Left ventricle myocardium inferior (tissue), 1 donor: ENCODE measurements at places on chromosomes 2 and 18. TPM values are rescaled to one million over a fixed set of nuclear protein-coding genes. Genes with fewer than 3 reads are reported as not detected.

GRCh38 chr2:136319651-136320050, 201.7 kb upstream of the CXCR4 start:
- H3K4me3 ChIP-seq = no peak overlapping the region
- no peaks in the 10 kb centered on the region for H3K36me3 ChIP-seq
- peaks cover 8% of the 10 kb centered on the region for H3K27me3 ChIP-seq
- no peaks in the 10 kb centered on the region for H3K4me1 ChIP-seq
- DNase-seq = no peak

- H3K4me3 ChIP-seq = no peak overlapping the region
- no peaks in the 10 kb centered on the region for H3K27me3 ChIP-seq
- no peaks in the 10 kb centered on the region for H3K36me3 ChIP-seq
- H3K4me1 ChIP-seq = peaks cover 17% of the 10 kb centered on the region
- DNase-seq = no peak
- H3K27ac ChIP-seq = peak overlapping the region; percentile 64
These were observed 106.7 kb downstream of the XRCC5 start for GRCh38 chr2:216215658-216216390.

DNA sequence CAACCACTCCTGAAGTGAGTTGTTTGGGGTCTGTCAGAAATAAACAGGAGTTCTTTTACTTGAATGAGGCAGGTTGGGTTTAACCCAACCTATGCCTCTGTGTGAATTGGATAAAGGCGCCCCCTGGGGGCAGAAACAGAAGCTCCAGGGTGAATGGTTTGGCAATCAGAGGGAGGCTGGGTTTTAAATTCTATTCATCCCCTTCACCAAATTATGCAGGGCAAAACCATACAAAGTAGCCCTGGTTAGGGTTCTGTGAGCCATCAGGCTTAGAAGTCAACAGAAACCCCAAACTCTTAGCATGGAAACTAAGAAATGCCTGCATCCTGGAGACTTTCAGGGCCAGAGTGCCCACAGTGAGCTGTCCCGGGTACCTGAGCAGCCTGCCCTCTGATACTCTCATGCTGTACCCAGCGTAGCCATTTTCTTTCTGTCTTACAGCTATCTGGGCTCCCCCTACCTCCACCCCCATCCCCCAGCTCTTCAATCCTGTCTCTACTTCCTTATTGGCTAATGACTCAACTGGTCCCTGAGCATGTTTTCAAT, 241.5 kb downstream of the ICOS start:
- no peak overlapping the region for H3K4me3 ChIP-seq
- no peaks in the 10 kb centered on the region for H3K4me1 ChIP-seq
- H3K27me3 ChIP-seq = no peaks in the 10 kb centered on the region
- H3K36me3 ChIP-seq = no peaks in the 10 kb centered on the region
- H3K27ac ChIP-seq = no peak overlapping the region

- H3K27ac ChIP-seq = no peak overlapping the region
- H3K36me3 ChIP-seq = no peaks in the 10 kb centered on the region
- DNase-seq = no peak
- H3K4me1 ChIP-seq = peaks cover 13% of the 10 kb centered on the region
- H3K27me3 ChIP-seq = peaks cover 8% of the 10 kb centered on the region
- no peak overlapping the region for H3K4me3 ChIP-seq
These were observed 27.3 kb upstream of the E2F6 start for GRCh38 chr2:11493282-11493681.

- peak overlapping the region; percentile 98 for H3K4me3 ChIP-seq
- peaks cover 75% of the 10 kb centered on the region for H3K4me1 ChIP-seq
- peak overlapping the region; percentile 98 for H3K27ac ChIP-seq
- no peak for DNase-seq
- H3K36me3 ChIP-seq = no peaks in the 10 kb centered on the region
These were observed 1.1 kb downstream of the PUM2 start for GRCh38 chr2:20349513-20349921.

DNA sequence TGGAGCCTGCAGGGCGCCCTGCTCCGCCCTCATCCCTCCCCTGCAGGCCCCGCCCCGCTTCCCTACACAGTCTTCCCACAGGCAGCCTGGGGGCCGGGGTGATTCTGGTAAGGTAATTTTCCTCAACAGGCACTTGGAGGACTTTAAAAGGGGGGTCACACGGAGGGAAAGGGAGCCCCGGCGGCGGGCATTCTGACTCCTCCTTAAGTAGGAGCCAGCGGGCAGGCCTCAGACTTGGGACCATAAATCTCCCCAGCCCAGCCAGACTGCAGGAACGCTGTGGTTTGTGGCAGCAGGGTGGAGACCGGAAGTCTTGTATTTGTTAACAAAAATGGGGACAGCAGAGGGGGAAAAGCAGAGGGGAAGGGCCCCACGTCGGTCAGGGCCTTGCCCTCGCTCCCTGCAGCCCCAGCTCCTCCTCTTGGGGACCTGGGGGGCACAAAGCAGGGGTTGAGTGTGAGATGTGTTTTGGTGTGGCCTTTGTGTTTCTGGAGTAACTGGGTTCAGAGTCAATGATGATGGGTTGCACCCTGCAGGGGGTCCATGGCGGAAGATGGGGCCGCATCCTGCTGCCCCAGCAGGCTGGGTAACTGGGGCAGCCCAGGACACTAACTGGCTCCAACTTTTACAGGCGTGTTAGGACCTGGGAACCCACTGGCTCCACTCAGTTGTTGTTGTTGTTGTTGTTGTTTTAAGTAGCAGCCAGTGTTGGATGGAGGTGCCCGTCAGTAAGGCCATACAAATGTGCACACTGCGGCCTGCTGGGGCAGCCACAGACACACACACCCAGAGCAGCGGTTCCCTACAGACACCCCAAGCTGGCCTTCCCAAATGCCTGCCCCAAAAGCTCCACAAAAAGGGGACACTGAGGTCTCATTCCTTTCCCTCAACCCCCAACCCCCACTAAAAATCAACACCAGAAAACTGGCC, 27.7 kb downstream of the SMAD7 start:
- peak; percentile 72 for DNase-seq
- no peaks in the 10 kb centered on the region for H3K27me3 ChIP-seq
- H3K36me3 ChIP-seq = peaks cover 20% of the 10 kb centered on the region
- H3K27ac ChIP-seq = peak overlapping the region; percentile 85

- H3K27me3 ChIP-seq = peaks cover under 1% of the 10 kb centered on the region
- DNase-seq = no peak
- H3K36me3 ChIP-seq = no peaks in the 10 kb centered on the region
- peaks cover 11% of the 10 kb centered on the region for H3K4me1 ChIP-seq
- H3K27ac ChIP-seq = peak overlapping the region; percentile 79
These were observed 44.7 kb upstream of the VPS54 start for GRCh38 chr2:64063924-64064331.

DNA sequence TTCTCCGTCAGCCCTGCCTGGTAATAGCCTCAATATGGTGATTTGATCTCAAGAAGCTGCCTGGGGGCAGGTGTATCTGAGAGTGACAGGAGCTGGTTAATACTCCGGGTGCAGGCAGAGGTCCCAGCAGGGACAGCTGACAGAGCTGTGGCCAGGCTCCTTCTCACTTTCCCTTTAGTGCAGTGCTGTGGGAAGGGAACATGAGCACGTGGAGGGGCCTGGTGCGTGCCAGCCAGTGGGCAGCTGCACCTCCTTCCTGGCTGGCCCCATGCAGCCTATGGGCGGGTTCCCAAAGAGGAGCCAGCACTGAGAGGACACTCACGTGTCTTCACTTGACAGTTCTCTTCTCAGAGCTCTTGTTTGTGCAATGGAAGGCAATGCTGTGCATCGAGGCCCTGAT, 9.1 kb downstream of the CNNM4 start:
- H3K27ac ChIP-seq = peak overlapping the region; percentile 79
- no peaks in the 10 kb centered on the region for H3K27me3 ChIP-seq
- DNase-seq = peak; percentile 80
- H3K4me1 ChIP-seq = peaks cover 31% of the 10 kb centered on the region
- no peaks in the 10 kb centered on the region for H3K36me3 ChIP-seq

The C2orf74 gene
- total RNA-seq = 33.7 TPM

The NT5DC4 gene
- total RNA-seq = not detected

The SCG2 gene
- 0.19 TPM for total RNA-seq

The LYG1 gene
- 0.58 TPM for total RNA-seq

The AKAIN1 gene
- not detected for total RNA-seq

The CABYR gene
- total RNA-seq = not detected

The USP14 gene
- 51.0 TPM for total RNA-seq
